ENCODE measurements at places on chromosomes 1 and 21.
A peak's percentile ranks its signal among the peaks of the same experiment; 100 is the strongest.

DNA sequence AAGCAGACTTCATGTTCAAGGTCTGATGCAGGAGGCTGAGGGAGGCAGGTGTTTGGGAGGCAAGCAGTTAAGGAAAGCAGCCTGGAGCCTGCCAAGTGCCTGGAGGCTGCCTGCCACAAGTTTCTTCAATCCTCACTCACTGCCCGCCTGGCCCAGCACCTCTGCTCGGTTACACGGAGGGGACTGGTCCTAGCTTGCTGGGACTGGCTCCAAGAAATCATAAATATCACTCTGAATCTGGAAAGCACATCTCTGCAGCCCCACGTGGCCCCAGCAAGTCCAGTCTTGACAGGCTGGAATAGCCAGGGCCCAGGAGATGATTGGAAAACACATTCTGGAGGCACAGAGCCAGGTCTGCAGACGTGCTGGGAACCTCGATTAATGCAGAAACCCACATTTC is 83.9 kb downstream of the BCAR3 start:
- DNase-seq = no peak

DNA sequence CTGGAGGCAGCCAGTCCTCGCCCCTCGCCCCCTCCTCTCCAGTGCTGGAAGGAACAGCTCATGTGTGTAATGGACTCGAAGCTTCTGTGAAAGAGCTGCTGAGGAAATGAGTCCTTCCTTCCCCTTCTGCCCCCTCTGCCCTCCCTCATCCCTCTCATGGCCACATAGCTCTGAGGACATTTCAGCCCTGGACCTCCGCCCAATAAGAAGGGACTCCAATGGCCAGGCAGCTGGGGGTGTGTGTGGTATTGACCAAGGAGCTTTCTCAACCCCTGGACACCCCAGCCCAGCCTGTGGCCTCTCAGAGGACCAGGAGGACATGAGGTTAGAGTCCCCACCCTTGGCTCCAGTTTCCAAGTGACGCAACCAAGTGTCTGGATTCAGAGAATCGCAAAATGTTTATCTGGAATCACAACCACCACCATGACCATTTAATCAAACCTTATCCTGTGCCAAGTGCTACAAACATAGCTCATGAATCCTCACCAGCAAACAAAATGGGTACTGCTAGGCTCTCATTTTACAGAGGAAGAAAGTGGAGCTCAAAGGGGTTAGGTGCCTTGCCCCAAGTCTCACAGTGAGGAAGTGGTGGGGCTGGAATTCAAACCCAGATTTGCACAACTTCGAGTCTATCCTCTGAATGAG is 47.8 kb upstream of the ECE1 start:
- DNase-seq = no peak

- DNase-seq = peak; percentile 77
Observed at GRCh38 chr1:12478612-12478985, 139.4 kb downstream of the DHRS3 start.

GRCh38 chr1:159428536-159428935 is 3.5 kb upstream of the OR10J4 start:
- DNase-seq = no peak

DNA sequence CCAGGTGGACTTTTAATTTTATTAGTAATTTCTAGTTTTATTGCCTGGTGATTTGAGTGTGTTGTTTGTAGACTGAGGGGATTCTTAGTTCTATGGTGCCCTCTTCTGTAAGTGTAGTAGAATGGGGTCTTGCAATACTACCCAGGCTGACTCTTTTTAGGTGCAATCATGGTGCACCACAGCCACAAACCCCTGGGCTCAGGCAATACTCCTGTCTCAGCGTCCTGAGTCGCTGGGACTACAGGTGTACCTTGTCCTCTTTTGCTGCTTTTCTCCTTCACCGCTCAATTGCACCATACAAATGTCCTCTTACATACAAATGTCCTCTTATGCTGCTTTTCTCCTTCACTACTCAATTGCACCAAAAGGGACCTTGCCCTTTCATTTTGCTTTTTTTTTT is 43.1 kb downstream of the SCP2 start:
- DNase-seq = no peak

- DNase-seq = no peak
Observed at GRCh38 chr1:44660176-44660575, 14.1 kb downstream of the TMEM53 start.

GRCh38 chr1:94535879-94536278 is 5.7 kb downstream of the F3 start:
- DNase-seq = no peak

GRCh38 chr1:55143684-55144083 is 71.5 kb downstream of the USP24 start:
- DNase-seq = no peak

- DNase-seq = no peak
Observed at GRCh38 chr1:41650028-41650880, 165.8 kb upstream of the EDN2 start.

DNA sequence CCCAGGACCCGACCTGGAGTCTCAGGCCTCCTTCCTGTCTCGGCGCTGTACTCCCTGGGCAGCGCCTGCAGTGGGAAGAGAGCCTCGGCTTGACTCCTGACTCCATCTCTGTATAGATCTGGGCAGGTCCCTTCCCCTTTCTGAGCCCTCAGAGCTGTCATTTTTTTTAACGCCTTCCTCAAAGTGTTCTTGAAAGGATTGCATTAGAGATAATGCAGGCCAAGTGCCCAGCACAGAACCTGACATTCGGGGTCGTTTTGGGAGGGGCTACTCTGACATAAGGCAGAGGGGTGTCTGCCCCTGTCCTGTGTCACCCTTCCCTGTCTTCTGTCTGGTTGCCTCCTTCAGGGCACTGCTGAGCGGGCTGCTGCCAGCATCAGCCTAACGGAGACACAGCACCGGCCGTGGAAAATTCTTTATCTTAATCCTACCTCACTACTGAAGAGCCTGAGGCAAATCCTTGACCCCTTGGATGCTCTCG is 271.6 kb downstream of the TRABD2B start:
- no peak for DNase-seq

GRCh38 chr21:43284700-43285099 is 115.9 kb downstream of the CRYAA start:
- no peak for DNase-seq
